Activated CD8-positive, alpha-beta memory T cell treated with anti-CD3 and anti-CD28 coated beads for 1 hour (primary cell): ENCODE measurements at places on chromosomes 11 and 22.

DNA sequence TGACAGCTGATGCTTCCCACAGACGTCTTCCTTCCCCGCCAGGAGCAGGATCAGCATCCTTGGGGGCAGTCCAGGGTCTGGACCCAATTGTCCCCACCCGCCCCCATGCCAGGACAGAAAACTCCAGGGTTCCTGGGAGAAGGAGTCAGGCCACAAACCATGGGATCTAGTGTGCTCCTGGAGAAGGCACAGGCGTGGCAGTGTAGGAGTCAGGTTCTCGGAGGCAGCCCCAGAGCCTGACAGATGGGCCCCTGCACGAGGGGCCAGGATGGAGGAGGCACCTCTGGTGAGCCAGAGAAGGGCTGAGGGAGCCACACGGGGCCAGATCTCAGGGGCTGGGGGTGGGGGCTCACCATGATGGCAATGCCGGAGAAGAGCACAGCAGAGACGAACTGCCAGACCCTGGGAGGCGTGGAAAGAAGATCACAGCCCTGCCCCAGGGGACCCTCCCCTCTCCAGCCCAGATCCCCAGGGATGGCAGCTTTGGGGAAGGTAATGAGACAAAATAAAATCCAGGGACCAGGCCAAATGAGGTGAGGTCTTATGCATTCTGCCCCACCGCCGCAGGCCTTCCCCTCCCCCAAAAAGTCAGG lies 13.6 kb downstream of the TP53I11 start:
- no peak for DNase-seq

GRCh38 chr11:73176145-73176873 lies 34.2 kb upstream of the FCHSD2 start:
- no peak for DNase-seq

DNA sequence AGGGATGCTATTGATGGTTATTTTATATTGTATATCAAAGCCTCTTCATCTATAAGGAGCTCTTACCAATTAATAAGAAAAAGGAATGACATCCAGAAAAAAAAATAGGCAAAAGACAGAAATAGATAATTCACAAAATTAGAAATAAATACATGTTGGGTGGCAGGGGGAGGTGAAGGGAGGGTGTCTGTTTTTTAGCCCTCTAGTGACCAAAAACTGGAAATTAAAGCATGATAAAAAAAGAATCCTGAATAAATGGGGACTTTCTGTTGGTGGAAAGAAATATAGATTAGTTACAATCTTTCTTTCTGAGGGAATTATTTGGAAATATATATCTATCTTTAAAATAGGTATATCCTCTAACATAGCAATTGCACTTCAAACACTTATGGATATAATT lies 42.0 kb upstream of the TTC36 start:
- DNase-seq, result no peak

DNA sequence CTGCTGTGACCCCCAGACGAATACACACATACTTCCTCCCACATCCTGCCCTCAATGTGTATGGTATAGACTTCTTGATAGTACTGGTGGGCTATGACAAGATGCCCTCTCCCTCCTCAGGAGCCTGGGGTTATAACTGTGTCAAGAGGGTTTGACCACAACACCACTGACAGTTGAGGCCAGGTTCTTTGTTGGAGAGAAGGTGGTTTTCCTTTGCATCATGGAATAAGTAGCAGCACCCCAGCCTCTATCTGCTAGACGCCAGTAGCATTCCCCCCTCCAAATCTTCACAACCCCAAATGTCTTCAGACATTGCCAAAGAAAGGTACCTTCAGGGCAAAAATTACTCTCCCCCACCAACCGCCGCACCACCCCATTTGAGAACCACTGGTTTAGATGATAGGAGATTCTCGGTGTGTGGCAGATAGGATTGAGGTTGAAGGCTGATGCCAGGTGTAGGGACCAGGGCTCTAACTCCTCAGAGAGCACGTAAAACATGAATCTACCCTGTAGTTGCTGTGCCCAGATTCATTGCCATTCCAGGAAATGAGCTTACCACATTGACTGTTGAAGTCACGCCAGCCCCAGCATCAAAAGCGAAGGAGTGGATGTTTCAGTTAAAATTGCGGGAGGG lies 5.5 kb upstream of the MYO18B start:
- DNase-seq, result no peak

GRCh38 chr22:37184816-37185541 lies 3.1 kb downstream of the C1QTNF6 start:
- DNase-seq, result no peak

DNA sequence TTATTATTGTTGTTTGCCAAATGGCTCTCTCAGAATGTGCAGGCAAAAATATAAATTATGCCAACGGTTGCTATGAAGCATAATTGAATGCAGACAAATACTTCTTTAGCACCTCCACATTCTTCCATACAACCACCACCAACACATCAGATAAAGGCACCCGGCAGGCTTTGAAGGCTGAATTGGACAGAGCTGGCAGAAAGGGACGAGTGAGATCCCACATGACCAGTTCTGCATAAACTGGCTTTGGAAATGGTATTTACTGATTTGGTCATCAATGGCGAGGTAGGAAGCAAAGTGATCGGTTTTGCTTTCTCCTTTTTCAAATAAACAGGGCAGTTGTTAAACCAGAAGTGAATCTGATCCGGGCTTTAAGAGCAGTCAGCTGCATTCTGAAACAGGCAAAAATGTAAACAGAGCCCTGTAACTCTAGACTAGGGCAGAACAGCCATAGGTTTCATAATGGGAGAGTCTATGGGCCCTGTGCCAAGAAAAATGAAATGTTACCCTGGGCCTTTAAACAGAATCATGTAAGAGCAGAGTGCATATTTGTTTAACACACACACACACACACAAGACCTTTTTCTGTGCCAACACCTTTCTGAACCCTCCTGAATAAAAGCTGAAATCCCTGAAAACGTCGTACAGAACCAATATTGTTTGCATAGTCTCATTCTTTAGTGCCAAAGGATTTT lies 97.7 kb downstream of the MPPED2 start:
- no peak for DNase-seq
